ENCODE measurements at places on chromosomes 5 and 9.

DNA sequence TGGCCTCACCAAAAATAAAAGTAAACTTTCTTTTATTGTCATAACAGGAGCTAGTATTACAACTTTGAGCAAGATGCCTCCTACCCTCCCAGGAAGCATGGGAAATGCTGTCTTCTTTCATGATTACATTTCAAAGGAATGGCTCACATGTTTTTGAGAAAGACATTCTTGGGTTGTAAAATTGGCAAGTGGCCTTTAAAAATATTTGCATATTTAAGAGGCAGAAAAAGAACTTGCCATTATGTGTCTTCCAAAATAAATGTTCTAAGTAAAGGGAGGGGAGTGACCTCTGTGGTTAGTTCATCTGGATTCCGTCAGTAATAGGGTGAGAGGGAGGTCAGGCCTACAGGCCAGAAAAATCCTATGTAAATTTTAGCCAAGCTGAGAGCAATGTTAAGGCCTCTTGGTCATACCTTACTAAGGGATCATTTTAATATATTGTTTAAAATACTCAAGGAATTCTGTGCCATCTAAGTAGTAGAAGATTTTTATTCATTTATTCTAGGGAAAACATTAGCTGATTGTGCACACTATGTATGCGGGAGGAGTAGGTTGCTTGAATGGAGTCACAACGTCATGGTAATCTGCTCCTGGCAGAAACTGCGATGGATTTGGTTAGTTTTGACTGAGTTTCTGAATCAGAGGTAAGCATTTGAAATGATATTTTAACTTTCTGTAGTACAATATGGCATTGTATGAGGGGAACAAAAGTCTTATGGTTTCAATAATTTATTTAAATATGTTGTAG, 1485.7 kb upstream of the CDH9 start:
- DNase-seq = no peak
- H3K27me3 ChIP-seq = no peaks in the 10 kb centered on the region
- no peak overlapping the region for H3K27ac ChIP-seq
- peaks cover 4% of the 10 kb centered on the region for H3K36me3 ChIP-seq
- H3K4me1 ChIP-seq = peaks cover 10% of the 10 kb centered on the region

- H3K4me1 ChIP-seq = no peaks in the 10 kb centered on the region
- H3K27me3 ChIP-seq = peaks cover 34% of the 10 kb centered on the region
- no peak overlapping the region for H3K27ac ChIP-seq
- H3K4me3 ChIP-seq = no peak overlapping the region
- no peak for DNase-seq
Measured at GRCh38 chr5:181037365-181037861, 2.7 kb upstream of the BTNL9 start.

DNA sequence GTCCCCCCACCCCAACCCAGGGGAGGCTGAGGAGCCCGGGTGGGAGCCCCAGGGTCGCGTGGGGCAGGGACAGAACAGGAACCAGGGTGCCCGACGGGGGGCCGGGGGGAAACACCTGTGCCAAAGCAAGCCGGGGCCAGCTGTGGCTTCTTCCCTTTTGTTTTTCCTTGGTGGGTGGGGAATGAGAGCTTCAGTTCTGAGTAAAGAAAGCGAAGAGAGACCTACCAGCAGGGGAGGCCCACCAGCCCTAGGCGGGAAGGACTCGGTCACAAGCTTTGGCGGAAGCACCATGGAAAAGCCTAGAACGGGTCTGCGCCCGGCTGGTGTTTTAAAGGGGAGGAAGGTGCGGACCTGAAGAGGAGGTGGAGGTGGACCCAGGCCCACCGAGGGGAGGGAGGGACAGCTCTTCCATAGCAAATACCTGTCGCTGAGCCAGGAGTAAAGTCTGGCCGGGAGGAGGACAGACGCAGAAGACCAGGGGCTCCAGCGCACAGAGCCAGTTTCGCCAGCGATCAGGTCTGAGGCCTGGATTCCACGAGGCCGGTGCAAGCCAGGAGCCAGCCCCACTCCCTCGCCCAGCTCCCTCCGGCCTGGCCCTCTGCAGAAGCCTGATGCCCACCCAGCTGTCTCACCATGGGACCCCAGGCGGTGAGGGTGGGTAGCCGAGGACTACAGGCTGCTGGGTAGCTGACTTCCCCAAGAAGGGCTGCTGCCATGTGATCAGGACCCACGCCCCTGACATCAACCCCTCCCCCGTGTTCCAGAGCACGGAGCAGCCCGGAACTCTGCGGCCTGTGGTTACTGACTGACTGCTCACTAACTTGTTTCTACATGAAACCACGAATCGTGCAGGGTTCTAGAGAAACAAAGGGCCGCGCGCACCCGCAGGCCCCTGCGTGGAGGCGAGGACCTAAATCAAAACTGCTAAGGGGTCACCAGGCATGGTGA, 849 bp upstream of the MGAT1 start:
- peak overlapping the region; percentile 59 for H3K27ac ChIP-seq
- H3K36me3 ChIP-seq = peaks cover 21% of the 10 kb centered on the region
- H3K27me3 ChIP-seq = peaks cover 2% of the 10 kb centered on the region
- H3K4me1 ChIP-seq = peaks cover 82% of the 10 kb centered on the region
- H3K4me3 ChIP-seq = peak overlapping the region; percentile 74

- no peak overlapping the region for H3K4me3 ChIP-seq
- H3K4me1 ChIP-seq = peaks cover 10% of the 10 kb centered on the region
- peaks cover 12% of the 10 kb centered on the region for H3K27me3 ChIP-seq
- H3K36me3 ChIP-seq = no peaks in the 10 kb centered on the region
Measured at GRCh38 chr5:155616779-155617392, 603.3 kb downstream of the KIF4B start.

DNA sequence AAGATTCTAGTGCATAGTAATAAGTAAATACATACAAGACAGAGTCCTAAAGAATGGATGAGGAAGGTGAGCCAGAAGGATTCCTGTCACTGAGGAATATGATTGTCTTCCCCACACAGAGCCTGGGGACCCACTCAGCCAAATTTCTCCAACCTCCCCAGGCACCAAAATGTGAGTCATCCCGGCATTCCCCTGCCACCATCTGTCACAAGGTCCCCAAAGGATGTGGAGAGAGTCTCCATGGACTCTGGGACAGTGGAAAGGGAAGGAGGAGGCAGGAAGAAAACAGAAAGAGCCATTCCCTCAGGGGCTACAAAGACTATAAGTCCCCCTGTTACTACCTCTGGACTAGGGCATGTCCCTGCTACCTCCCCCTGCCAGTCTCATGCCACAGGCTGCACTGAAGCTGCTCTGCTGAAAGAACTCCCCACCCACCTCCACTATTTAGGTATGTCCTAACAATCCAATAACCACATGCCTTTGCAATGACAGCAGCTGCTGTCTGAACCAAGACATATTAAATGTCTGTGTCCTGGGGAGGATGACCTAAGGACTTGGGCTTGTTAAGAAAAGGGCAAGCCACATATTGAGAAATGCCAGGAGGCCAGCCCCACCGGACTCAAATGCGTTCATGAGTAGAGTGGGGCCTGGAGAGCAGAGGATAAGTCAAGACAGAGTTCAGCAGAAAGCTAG, 10.7 kb upstream of the OR5C1 start:
- no peak overlapping the region for H3K4me3 ChIP-seq
- H3K36me3 ChIP-seq = no peaks in the 10 kb centered on the region
- peaks cover 15% of the 10 kb centered on the region for H3K27me3 ChIP-seq
- H3K27ac ChIP-seq = no peak overlapping the region
- no peak for DNase-seq

- no peak for DNase-seq
- no peaks in the 10 kb centered on the region for H3K27me3 ChIP-seq
- H3K36me3 ChIP-seq = peaks cover 55% of the 10 kb centered on the region
Measured at GRCh38 chr9:132287256-132287760, 67.5 kb downstream of the SETX start.

DNA sequence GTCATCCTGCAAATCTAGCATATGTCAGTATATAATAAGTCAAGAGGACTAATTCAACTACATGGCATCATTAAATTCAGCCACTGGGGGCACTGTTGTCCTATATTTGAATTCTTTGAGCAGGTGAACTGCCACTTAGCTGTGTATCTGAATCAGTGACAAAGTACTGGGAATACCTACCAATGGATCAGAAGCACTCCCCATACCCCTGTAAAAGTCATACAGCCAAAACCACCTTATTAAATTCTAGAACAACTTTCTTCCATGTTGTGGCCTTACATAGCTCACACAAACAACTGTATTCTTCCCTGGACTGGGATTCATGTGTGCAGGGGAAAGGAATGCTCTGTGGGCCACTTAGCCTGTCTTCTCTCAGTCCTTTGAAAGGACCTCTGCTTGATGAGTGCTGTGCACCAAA, 57.4 kb upstream of the PLPP6 start:
- H3K4me3 ChIP-seq = no peak overlapping the region
- no peaks in the 10 kb centered on the region for H3K4me1 ChIP-seq
- no peaks in the 10 kb centered on the region for H3K36me3 ChIP-seq

DNA sequence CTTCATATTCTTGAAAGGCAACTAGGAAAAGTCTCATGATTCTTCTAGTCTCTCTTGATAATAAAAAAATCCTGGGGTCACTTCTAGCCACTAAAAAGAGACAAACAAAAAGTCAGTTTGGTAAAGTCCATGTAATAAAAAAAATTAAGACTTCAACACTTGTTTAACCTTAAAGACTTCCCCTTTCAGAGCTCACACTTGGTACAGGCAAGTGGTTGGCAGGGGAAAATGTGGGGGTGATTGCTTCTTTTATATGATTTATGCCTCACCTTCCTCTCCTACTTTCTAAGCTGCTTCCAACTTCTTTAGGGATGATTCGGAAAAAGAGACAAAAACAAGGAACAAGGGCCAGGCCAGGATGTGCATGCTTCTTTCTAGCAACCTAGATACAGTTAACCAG, 5.1 kb upstream of the ERCC6L2 start:
- H3K36me3 ChIP-seq = peaks cover 68% of the 10 kb centered on the region
- H3K27me3 ChIP-seq = no peaks in the 10 kb centered on the region
- no peak overlapping the region for H3K27ac ChIP-seq
- H3K4me3 ChIP-seq = no peak overlapping the region
- peaks cover 14% of the 10 kb centered on the region for H3K4me1 ChIP-seq
- DNase-seq = no peak

- no peaks in the 10 kb centered on the region for H3K36me3 ChIP-seq
- peaks cover 39% of the 10 kb centered on the region for H3K27me3 ChIP-seq
- H3K4me3 ChIP-seq = no peak overlapping the region
Measured at GRCh38 chr9:68711281-68711680, 6.2 kb downstream of the PIP5K1B start.

DNA sequence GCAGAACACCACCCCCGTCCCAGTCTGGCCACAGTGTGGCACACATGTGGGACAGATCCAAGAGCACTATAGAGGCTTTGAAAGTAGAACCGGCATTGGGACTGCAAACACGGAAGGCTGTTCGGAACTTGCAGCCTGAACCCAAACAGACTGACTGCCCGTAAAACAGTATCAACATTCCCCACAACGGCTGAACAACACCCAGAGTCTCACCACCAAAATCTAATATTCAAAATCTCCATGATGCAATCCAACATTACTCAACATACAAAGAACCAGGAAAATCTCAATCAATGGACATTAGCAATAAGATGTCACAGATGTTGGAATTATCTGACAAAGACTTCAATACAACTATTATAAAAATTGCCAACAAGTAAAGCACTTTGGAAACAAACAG, 82.3 kb downstream of the ROR2 start:
- H3K27ac ChIP-seq = no peak overlapping the region
- no peak overlapping the region for H3K4me3 ChIP-seq
- H3K36me3 ChIP-seq = peaks cover 52% of the 10 kb centered on the region
- no peak for DNase-seq

Measured in nephron progenitor cell (in vitro differentiated cells).